Muscle of leg (tissue), 16 donors: ENCODE measurements at places on chromosomes 4 and X. TPM values are rescaled to one million over a fixed set of nuclear protein-coding genes. Genes with fewer than 3 reads are reported as not detected.
A peak's percentile ranks its signal among the peaks of the same experiment; 100 is the strongest.

GRCh38 chr4:121950680-121951520 is 960 bp downstream of the TRPC3 start:
- no peaks in the 10 kb centered on the region for H3K36me3 ChIP-seq
- peak; percentile 34 for DNase-seq
- H3K27ac ChIP-seq, result peak overlapping the region; percentile 69
- peaks cover 13% of the 10 kb centered on the region for H3K4me1 ChIP-seq
- H3K4me3 ChIP-seq, result peak overlapping the region; percentile 61
- H3K27me3 ChIP-seq, result peaks cover 21% of the 10 kb centered on the region

- H3K27me3 ChIP-seq, result no peaks in the 10 kb centered on the region
- H3K4me1 ChIP-seq, result no peaks in the 10 kb centered on the region
- H3K27ac ChIP-seq, result no peak overlapping the region
- DNase-seq, result no peak
Measured at GRCh38 chr4:121227341-121227792, 63.2 kb upstream of the TNIP3 start.

DNA sequence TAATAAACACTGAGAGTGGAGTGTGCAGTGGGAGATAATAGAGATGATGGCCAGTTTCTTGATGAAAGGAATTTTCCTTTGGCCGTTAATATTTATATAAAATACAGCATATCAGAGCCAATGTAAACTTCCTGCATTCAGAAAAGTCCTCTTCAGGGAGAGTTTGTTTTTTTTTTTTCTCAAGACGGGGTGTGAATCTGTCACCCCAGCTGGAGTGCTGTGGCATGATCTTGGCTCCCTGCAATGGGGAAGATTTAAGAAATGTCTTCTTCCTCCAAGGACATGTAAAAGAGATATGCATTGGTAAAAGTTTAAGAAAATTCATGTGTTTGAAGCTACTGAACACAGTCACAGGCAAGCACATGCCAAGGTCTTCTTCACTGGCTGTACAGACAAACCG is 25.4 kb upstream of the TBC1D9 start:
- no peak overlapping the region for H3K4me3 ChIP-seq
- H3K27ac ChIP-seq, result no peak overlapping the region
- no peaks in the 10 kb centered on the region for H3K36me3 ChIP-seq
- H3K4me1 ChIP-seq, result no peaks in the 10 kb centered on the region
- DNase-seq, result no peak

GRCh38 chrX:102963955-102964354 is 26.9 kb downstream of the RAB40AL start:
- H3K36me3 ChIP-seq, result no peaks in the 10 kb centered on the region
- H3K27me3 ChIP-seq, result peaks cover 21% of the 10 kb centered on the region
- no peak overlapping the region for H3K4me3 ChIP-seq

DNA sequence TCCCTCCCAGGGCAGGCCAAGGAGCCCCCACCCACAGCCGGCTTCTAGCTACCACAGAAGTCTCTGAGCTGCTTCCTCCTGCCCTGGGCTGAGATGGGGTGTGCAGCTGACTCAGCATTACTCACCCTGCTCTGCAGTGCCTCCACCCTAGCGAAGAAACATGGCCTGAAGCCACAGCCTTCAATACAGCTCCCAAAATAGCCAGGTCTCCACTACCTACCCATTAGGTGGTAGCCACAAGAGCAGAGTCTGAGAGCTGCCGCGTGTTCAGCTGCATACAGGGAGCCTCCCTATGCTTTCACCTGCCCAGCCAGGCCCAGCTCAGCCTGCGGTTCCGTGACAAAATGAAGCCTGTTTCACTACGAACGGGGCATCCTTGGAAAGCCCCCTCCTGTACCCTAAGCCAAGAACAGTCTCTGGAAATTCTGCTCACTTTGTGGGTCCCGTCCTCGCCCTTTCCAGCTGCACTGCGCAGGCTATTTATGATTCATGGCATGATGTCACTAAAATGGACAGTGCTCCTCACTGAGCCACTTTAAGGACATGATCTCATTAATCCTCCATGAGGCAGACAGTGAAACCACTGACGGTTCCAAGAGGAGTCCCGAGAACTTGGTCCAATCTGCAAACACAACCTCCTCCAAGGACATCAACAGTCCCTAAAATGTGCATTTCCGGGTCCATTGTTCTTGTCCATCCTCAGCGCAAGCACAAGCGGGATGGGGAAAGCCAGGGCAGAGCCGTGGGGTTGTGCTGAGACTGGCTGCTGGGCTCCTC is 20.2 kb downstream of the WDR1 start:
- no peak overlapping the region for H3K4me3 ChIP-seq
- H3K36me3 ChIP-seq, result peaks cover 92% of the 10 kb centered on the region
- H3K4me1 ChIP-seq, result peaks cover 95% of the 10 kb centered on the region
- peak; percentile 83 for DNase-seq
- H3K27ac ChIP-seq, result peak overlapping the region; percentile 87

DNA sequence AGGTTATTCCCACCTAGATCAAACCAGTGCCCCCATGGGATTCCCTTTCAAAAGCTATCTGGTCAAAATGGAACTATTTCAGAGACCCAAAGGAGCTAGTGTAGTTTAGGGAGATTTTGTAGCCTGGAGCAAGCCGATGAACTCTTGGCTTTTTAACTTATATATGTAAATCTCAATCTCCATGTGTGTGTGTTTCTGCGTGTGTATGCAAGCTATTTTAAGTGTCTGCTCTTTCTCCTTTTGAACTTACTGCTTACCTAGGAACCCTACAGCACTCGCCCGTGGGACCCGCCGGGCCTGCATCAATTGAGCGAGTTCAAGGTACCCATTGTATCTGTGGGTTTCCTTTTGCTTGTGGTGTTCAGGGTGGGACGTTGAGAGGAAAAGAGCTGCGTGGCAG is 10.4 kb downstream of the CSTF2 start:
- no peak overlapping the region for H3K4me3 ChIP-seq
- peaks cover 19% of the 10 kb centered on the region for H3K36me3 ChIP-seq
- no peak for DNase-seq
- H3K27ac ChIP-seq, result no peak overlapping the region
- no peaks in the 10 kb centered on the region for H3K4me1 ChIP-seq

DNA sequence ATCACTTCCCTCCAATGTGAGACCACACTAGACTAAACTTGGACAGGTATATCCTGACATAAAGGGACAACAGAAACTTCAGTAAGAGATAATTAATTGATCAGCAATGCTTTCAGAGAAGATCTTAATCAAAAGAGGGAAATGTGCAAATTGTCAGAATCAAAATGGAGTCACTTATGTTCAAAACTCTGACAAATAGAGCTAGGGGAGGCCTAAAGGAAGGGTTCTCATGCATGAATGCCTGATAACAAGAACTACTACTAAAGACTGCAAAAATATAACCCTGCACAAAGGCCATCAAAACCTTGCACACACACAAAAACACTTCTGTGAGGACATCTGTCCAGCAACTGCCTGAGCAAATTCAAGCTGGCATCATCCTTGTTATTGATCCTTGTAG is 637.5 kb upstream of the INTU start:
- H3K27me3 ChIP-seq, result no peaks in the 10 kb centered on the region
- H3K36me3 ChIP-seq, result no peaks in the 10 kb centered on the region
- no peaks in the 10 kb centered on the region for H3K4me1 ChIP-seq
- H3K4me3 ChIP-seq, result no peak overlapping the region
- no peak for DNase-seq
- H3K27ac ChIP-seq, result no peak overlapping the region

DNA sequence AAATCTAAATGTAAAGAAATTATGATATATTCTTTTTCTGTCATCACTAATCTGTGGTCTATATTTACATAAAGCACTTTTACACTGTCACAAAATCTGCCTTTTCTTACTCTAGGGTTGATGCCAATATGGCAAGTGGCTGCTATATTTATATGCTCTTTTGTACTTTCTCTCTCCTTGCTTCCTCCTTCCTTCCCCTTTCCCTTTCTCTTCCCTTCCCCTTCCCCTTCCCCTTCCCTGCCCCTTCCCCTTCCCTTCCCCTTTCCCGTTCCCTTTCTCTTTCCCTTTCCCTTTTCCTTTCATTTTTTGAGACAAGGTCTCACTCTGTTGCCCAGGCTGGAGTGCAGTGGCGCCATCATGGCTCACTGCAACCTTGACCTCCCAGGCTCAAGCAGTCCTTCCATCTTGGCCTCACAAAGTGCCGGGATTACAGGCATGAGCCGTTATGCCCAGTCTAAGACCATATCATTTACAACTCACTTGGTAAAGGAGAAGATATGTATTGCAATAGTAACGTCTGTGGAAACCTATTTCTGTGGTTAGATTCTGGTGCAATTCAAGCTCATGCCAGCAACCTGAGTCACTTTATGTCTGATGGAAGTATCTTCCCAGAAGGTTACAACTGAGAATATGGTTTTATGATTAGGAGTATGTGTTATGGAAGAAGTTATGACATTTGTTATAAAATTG is 13.9 kb upstream of the PLAC8 start:
- H3K27me3 ChIP-seq, result no peaks in the 10 kb centered on the region
- DNase-seq, result no peak
- H3K4me1 ChIP-seq, result no peaks in the 10 kb centered on the region
- no peak overlapping the region for H3K4me3 ChIP-seq
- no peaks in the 10 kb centered on the region for H3K36me3 ChIP-seq

DNA sequence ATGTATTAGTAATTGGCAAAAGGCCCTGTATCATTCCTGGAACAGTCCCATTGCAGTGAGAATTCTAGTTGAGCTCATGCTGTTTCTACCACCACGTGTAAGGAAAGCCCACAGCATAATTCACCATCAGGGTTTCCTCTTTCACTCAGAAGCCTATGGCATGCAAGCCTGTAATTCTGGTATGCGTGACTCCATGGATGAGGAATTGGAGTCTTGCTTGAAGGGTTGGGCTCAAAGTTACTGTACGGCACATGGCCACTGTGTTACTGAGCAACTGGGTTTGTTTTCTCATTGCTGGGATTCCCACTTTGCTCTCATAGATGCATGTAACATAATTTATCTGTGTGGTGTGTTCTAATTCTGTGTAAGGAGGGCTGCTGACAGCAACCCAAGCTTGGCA is 132.3 kb upstream of the NR3C2 start:
- peak overlapping the region; percentile 85 for H3K27ac ChIP-seq
- H3K27me3 ChIP-seq, result no peaks in the 10 kb centered on the region
- no peaks in the 10 kb centered on the region for H3K36me3 ChIP-seq
- peak overlapping the region; percentile 6 for H3K4me3 ChIP-seq
- peak; percentile 93 for DNase-seq

DNA sequence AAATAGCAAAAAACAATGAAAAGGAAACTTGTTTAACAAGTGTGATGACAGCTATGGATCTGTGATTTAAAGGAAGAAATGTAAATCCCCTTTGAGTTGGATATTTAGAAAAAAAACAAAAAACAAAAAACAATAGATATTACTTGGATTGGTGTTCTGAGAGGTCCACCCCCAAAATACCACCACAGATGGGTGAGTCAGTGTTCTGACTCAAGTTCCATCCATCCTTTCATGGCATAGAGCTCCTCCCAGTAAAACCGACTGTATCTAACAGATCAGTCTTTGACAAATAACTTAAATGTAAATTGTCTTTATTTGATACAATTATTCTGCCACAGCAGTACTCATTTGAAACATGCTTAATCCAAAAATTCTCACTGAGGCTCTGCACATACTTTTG is 27.4 kb downstream of the TMPRSS11B start:
- H3K4me3 ChIP-seq, result no peak overlapping the region
- H3K4me1 ChIP-seq, result no peaks in the 10 kb centered on the region
- H3K36me3 ChIP-seq, result no peaks in the 10 kb centered on the region
- no peak for DNase-seq
- no peak overlapping the region for H3K27ac ChIP-seq

DNA sequence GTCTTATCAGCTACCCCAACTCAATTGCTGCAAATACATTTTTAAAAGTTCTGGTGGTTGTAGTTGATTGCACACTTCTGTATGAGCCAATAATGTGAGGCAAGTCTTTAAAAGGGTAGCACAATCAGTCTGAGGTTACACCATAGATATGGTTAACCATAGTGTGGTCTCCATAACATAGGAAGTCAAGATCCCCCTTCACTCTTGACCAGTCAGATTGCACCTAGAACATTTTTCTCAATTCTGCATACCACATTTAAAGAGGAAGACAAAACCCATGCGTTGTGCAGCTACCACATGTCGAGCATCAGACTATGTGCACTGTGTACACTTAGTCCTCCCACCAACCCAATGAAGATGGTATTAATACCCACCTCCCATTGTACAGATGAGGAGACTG is 26.5 kb upstream of the CYBB start:
- DNase-seq, result no peak
- no peaks in the 10 kb centered on the region for H3K36me3 ChIP-seq
- no peak overlapping the region for H3K27ac ChIP-seq
- no peak overlapping the region for H3K4me3 ChIP-seq

- no peak for DNase-seq
- no peaks in the 10 kb centered on the region for H3K4me1 ChIP-seq
- H3K27ac ChIP-seq, result no peak overlapping the region
Measured at GRCh38 chr4:142585411-142585810, 260.7 kb downstream of the INPP4B start.

DNA sequence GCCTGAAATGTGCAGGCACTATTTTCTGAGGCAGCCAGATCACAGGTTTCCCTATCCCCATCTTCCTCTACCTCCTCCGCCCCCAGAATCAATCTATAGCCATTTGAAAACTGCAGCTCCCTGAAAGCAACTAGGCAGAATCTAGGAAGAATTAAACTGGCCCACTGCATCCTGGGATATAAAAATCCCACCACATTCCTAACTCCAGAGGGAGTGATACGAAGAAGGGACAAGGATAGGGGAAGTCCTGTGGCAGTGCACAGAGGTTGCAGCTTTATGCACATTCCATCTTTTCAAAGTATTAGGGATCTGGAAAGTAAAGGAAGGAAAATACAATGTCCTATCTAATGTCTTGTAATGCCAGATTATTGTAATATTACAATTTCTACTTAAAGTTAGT is 18.3 kb upstream of the HERC3 start:
- no peak overlapping the region for H3K27ac ChIP-seq
- no peaks in the 10 kb centered on the region for H3K36me3 ChIP-seq
- no peak overlapping the region for H3K4me3 ChIP-seq
- peak; percentile 29 for DNase-seq
- no peaks in the 10 kb centered on the region for H3K27me3 ChIP-seq
- no peaks in the 10 kb centered on the region for H3K4me1 ChIP-seq

DNA sequence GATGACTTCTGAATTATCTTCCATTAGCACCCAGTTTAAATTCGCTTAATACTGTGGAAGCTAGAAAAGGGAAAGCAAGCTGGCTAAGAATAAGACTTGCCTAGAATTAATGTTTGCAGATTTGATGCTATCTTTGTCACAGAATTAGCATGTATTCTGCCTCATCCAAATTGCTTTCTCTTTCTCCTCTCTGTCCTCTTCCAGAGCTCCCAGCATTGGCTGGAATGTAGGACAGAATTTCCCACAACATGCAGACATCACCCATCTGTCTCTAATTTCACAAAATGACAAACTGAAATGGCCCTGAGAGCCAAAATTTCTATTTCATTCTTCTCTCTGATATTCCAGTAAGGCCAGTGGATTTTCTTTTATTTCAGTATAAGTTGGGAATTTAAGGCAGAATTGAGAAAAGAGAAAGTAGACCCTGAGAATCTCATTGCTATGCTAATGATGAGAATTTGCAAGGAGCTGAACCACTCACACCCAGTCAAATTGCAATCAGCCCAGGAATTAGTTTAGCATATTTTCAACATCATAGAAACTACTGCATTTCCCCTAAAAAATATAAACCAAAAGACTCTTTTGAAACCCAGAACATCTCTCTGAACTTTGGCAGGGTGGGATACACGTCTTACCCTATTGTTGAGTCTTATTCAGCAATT is 188.8 kb downstream of the RCHY1 start:
- peak overlapping the region; percentile 9 for H3K27ac ChIP-seq
- no peaks in the 10 kb centered on the region for H3K27me3 ChIP-seq
- H3K36me3 ChIP-seq, result no peaks in the 10 kb centered on the region
- H3K4me1 ChIP-seq, result peaks cover 4% of the 10 kb centered on the region

Gene RRAGB
- total RNA-seq, result 21.3 TPM

Gene FREM3
- total RNA-seq, result 0.13 TPM

Gene CITED1
- 26.8 TPM for total RNA-seq

Gene VEGFD
- total RNA-seq, result 0.44 TPM

Gene TMEM35A
- total RNA-seq, result 1.1 TPM
